ENCODE measurements at places on chromosomes 12 and 14.

DNA sequence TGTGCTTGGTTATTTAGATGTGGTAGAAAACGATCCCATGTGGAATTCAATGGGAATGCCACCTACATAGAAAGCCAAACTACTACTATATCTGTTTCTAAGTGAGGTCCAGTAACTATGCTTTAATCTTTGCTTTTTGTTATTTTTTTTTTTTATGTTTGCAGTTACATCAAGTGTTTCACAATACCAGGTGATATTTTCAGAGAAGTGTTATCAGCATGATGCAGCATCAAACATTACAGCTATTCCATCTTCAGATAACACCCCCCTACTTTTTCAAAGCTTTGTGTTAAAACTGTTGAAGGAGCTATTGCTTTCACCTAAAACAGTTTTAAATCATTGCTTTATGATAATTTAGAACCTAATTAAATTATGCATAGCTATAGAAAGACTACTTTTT lies 163.8 kb upstream of the SLC16A7 start:
- DNase-seq = no peak

DNA sequence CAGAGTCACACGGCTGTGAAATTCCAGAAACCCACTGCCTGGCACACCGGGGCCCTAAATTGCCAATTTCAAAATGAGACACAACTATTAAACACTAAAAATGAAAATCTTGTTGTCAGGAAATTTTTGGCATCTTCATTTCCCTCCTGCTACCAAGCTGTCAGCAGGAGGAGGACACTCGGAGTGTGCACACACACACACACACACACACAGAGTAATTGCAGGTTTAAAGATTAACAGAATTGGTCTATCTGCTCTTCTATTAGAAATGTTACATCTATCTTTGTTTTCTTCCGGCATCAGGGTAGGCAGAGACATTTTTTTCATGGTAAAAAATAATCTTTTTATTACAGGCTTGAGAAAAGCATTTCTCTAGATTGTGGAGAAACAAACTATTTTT lies 314.2 kb downstream of the EGLN3 start:
- no peak for DNase-seq

DNA sequence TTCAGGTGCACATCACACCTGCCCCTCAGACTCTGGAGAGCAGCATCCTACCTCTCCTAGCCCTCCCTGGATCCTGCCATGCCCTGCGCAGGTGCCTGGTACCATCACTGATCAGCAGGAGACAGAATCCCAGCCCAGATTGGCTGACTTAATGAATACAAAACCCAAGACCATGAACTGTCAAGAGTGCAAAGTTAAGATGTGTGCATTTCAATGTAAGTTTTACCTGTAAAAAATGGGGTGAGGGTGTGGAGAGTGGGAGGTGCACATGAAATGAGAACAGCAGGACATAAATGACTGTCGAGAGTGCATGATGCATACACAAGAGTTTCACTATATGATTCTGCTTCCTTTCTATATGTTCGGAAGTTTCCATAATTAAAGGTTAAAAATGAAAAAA lies 57.9 kb upstream of the GPR68 start:
- no peak for DNase-seq

GRCh38 chr14:69005432-69006148 lies 26.5 kb upstream of the ACTN1 start:
- peak; percentile 73 for DNase-seq

DNA sequence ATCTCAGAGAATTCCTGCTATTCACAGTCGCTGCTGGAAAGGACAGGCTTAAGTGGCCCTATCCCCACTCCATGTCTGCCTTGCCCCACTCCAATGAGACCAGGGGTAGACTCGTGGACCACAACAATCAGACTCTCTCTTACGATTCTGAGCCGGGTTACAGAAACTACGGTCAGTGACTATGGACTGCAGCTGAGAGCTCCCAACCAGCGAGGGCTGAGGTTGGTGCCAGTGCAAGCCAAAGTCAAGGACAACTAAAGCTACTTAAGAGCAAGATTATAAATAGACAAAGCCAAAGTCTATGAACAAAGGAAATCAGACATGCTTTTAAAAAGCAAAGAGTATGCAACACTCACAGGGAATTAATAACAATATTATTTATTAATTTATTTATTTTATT lies 18.3 kb upstream of the AMIGO2 start:
- no peak for DNase-seq
